Occipital lobe (tissue), 3 donors: ENCODE measurements at places on chromosomes 2 and 18. TPM values are rescaled to one million over a fixed set of nuclear protein-coding genes. Genes with fewer than 3 reads are reported as not detected.

GRCh38 chr18:13613099-13613498 is 113.3 kb downstream of the FAM210A start:
- DNase-seq, result no peak

WNT10A gene
- not detected for total RNA-seq

- DNase-seq, result no peak
These were observed 199.2 kb downstream of the RAD51AP2 start for GRCh38 chr2:17319090-17319489.

KCNE4 gene
- total RNA-seq, result 3.7 TPM

TUBA3D gene
- total RNA-seq, result not detected

- DNase-seq, result no peak
These were observed 36.1 kb downstream of the ABCG8 start for GRCh38 chr2:43874776-43875451.

GRCh38 chr2:200184748-200185627 is 121.5 kb upstream of the SPATS2L start:
- DNase-seq, result no peak

- DNase-seq, result no peak
These were observed 47.1 kb upstream of the ZNF519 start for GRCh38 chr18:14179306-14179705.

DNA sequence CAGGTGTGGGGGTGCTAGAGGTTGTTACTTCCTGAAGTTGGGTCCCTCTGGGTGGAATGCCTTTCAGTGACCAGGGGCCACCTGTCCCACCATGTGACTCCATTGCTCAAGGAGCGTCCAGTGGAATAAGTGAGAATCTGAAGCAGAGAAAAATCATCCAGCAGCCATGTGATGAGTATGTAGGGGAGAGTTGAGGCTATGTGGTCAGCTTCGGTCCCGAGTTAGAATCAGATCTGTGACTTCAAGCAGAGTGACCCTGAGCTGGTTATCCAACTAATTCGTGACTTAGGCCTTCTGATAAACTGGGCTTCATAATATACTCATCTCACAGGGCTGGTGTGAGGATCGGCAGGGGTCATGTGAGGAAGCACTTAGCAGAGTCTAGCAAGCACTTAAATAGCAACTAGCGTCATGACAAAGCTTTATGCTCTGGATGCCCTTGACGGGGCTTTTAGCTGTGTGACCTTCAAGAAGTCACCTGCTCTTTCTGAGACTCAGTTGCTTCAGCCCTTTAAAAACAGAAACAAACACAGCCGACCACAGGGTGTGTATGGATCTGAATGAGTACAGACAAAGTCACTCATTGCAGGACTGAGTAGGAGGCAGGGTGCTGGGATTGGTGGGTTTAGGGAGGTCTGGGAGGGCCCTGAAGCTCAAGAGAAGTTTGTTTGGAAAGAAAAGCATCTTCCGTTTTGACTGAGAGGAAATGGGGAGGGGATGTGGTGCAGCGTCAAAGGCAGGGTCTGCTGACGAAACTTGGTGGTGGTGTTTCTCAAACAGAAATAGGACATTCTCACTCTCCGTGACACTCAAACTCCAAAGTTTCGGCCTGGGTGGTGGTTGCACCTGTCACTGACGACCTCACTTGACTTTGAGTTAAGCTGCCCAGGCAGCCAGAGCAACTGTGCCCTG is 264.0 kb upstream of the CXCR4 start:
- no peak for DNase-seq

DNA sequence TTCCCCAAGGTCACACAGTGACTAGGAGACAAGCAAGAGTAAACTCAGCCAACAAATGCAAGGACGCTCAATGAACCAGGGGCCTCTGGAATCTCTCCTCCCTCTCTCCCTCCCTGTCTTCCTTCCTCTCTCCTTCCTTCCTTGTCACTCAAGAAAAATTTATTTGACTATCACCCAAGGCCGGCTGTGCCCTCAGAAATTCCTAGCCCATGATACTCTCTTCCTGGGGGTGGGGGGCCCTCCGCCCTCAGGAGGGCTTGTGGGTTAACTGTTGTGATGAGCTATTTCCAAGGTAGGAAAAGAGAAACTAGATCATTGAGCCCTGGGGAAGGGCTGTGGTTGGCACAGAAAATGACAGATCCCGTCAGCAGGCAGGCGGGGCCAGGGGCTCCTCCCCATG is 21.7 kb downstream of the INHBB start:
- DNase-seq, result no peak

LANCL1 gene
- 77.5 TPM for total RNA-seq

HOXD9 gene
- not detected for total RNA-seq

DNA sequence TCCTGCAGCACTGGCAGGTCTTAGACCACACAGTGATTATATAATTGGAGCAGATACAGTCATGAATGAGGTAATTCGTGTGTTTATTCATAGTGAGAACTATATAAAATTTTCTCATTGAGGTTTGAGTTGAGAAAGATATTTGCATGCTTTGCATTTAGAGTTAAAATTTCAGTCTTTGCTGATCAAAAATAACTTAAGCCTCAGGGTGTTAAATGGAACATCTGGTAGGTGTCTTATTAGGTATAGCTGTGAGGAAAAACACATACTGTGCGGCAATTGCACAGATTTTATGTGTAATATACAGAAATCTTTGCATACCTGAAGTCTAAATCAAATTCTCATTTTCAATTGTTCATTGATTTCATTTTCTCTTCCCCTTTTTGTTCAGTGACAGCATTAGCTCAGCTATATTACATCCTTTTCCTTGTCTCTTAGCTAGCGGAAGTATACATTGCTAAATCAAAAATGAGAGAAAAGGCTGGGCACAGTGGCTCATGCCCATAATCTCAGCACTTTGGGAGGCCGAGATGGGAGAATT is 21.2 kb downstream of the GORASP2 start:
- no peak for DNase-seq

HOXD11 gene
- not detected for total RNA-seq

PROKR1 gene
- 2.0 TPM for total RNA-seq

STARD6 gene
- total RNA-seq, result not detected

DLX2 gene
- 3.3 TPM for total RNA-seq

- DNase-seq, result no peak
These were observed 140.9 kb downstream of the DYM start for GRCh38 chr18:49319590-49319989.

SLC5A7 gene
- total RNA-seq, result 0.94 TPM

GRCh38 chr2:98729652-98730051 is 1.3 kb downstream of the MGAT4A start:
- DNase-seq, result no peak

DNA sequence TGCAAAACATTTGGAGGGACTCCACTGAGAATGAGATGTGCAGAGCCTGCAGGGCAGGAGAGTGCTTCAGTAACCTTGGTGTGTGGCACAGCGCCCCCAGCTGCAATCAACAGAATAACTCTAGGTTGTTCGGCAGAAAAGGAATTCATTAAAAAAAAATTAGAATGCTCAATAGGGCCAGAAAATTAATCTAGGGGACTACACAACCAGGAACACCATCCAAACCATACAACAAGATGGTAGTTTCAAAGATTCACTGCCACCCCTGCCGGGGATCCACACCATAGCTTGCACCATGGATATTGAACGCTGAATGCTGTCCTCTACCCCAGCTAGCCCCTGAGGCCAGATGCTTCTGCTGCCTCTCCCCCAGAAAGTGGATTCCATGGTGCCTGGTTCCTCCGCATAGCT is 50.1 kb downstream of the THUMPD2 start:
- DNase-seq, result no peak

UGT1A9 gene
- not detected for total RNA-seq

DNA sequence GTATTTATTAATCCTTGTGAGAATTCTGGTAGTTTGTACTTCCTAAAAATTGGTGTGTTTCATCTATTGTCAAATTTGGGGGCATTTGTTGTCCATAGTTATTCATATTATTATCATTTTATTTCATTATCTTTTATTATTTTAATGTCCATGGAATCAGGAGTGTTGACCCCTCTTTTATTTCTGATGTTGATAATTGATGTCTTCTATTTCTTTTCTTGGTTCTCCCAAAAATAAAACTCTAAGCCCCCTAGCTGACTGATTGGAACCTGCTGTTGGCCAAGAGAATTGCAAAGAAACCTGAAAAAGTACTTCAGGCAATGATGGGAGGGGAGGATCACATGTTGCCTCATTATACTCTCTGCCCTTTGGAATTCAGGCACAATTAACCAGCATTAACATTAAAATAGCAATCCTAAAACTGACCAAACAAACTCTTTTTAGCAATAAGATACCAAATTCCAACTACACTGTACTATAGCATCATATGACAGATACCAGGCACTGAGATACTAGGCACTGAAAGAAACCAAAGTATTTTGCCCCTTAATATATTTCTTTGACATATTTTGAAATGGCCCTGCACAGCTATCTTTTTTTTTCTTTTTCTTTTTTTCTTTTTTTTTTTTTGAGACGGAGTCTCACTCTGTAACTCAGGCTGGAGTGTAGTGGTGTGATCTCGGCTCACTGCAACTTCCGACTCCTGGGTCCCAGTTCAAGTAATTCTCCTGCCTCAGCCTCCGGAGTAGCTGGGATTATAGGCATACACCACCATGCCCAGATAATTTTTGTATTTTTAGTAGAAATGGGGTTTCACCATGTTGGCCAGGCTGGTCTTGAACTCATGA is 1097.2 kb upstream of the CNTNAP5 start:
- DNase-seq, result no peak

DNA sequence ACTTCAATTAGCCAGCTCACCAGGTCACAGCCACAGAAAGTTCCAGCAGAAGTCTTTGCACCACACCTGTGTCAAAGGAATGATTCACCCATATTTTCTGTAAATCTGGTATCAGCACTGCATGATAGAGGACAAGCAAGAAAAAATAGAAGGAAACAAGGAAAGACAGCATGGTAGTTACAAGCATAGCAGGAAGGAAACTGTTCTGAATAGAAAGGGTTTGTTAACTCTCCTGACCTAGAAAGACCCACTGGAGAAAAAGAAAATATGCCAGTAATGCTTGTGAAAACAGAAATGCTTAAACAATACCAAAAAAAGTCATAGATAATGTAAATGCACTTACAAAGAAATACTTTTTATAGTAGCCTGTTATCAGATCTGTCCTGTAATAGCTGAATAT is 40.8 kb downstream of the SCRN3 start:
- no peak for DNase-seq

DNA sequence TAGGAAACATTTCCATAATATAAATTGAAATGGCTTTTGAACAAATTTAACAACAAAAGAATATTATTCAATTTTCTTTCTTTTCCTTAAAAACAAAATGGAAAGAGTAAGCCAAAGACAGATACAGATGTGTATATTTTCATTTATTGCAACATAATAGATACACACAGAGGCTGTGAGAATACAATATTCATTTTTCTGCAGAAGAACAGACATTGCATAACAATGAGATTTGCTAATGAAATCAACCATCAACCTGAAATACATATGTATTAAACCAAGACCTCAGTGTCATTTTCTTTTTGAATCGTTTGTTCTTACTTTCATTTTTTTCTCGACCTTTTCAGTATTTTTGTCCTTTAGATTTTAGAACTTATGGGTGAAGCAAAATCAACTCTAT is 95.1 kb downstream of the BAZ2B start:
- no peak for DNase-seq

IDH1 gene
- 210 TPM for total RNA-seq

TXNDC2 gene
- total RNA-seq, result not detected

GRCh38 chr2:115654362-115654761 is 1211.9 kb downstream of the DPP10 start:
- DNase-seq, result no peak

SLC11A1 gene
- total RNA-seq, result 1.7 TPM

GRCh38 chr2:86661333-86661732 is 37.7 kb upstream of the RNF103 start:
- no peak for DNase-seq

DNA sequence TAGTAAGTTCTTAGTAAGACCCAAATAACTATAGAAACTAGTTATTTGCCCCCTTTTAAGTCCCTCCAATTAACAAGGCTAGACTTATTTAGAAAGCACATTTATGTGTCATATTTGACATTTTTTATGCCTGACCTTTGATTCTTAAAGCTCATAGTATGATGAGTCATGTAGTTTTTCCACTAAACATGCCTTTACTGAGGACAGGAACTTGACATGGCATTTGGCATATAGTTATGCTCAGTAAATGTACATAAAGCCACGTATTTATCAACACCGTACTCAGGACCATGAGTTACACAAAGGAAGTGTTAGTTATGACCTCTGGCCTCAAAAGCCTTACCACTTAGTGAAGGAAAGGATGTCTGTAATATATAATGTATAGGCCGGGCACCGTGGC is 78.9 kb downstream of the GNAL start:
- DNase-seq, result no peak

DNA sequence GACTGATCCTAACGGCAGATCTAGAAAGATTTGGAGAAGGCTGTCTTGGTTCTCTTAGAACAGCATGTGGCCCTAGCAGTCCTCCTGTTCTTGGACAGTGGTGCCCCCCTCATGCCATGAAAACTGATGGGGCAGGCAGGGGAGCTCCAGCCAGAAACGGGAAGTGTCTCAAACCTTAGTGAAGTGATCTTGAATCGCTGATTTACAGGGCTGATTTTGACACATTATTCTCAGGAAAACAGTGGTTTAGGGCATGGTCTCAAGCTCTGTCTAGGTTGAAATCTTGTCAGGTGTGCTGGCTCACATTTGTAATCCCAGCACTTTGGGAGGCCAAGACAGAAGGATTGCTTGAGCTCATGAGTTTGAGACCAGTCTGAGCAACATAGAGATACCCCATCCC is 37.8 kb downstream of the SRSF7 start:
- DNase-seq, result no peak

DNA sequence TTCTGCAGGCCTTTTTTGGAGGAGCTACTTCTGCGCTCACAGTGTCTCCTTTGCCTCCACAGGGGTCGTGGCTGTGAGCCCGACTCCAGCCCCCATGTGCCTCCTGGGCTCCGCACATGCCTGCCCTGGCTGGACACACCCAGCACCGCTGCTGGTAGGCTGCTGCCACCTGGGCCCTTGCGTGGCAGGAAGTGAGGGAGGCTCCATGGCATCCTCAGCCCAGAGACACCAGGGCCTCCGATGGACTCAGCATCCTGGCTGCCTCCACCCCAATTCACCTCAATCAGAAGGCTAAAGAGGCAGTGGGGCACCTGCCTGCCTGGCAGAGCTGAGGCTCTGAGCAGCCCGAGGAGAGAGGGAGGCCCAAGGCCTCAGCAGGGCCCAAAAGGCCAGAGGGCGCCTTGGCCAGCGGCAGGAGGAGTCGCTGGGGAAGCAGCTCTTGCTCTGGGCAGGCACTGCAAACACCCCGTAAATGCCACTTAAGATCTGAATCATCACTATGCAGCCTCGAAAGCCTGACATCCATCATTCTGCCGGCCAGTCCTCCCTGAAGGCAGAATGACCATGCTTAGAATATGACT is 68.3 kb upstream of the OTOS start:
- no peak for DNase-seq

SGPP2 gene
- 1.2 TPM for total RNA-seq

B4GALT6 gene
- total RNA-seq, result 8.1 TPM
